ENCODE measurements at places on chromosomes 2 and 18.

GRCh38 chr18:13500227-13500865, 226.0 kb downstream of the FAM210A start:
- DNase-seq, result peak; percentile 59

DNA sequence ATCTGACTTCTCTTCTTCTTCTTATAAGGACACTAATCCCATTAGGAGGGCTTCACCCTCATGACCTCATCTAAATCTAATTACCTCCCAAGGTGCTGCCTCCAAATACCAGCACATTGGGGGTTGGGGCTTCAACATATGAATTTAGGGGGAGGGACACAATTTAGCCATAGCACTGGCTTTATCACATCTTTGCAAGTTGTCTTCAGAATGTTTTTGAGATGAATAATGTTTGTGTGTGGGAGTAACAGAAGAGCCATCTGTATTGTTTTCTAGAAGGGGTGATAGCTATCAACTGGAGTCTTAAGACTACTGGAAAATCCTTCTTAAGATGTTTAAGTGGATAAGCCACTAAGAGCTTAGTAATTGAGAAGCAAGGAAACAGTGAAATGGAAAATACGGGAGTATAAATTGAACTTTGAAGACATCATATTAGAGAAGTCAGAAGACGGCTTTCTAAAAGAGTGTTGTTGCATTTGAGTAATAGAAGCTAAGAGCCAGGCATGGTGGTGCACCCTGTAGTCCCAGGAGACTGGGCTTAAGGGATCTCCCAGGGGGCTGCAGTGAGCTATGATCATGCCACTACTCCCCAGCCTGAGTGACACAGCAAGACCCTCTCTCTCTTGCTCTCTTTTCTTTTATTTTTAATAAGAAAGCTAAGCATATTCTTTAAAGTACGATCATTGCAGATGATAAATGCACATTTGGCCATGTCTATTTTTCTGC, 32.6 kb upstream of the B3GNT2 start:
- DNase-seq, result no peak

DNA sequence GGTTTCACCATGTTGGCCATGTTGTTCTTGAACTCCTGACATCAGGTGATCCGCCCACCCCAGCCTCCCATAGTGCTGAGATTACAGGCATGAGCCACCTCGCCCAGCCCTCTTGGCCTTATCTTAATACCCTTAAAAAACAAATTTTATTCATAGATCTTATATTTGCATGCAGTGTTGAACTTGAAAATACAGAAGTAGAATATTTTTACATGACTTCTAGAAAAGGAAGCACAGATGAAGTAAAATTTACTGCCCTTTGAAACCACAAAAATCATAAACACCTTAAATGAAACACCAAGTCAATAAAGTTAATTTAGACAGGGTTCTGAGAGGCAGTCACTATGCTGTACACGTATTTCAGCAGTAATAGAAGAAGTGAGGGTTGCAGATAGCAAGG, 145.7 kb downstream of the CERS6 start:
- no peak for DNase-seq

- no peak for DNase-seq
Measured at GRCh38 chr2:232230560-232230959, 148.0 kb upstream of the ALPP start.

DNA sequence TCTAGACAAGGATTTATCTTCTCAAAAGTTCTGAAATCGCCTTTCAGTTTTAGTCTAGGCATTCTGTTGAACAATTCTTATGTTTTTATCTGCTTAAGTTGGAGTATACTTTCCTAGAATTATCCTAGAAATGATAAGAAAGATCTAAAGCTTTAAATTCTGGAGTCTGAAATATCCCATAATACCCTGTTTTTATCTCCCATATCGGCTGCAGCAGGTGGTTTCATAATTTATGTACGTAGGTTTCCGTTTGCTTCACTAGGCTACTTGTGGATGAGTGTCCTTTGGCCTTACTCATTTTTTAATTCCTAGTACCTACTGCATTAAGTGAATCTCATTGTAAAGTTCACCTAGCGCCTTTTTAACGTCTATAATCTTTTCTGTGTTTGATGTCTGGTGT, 58.5 kb upstream of the MGAT5 start:
- DNase-seq, result no peak

DNA sequence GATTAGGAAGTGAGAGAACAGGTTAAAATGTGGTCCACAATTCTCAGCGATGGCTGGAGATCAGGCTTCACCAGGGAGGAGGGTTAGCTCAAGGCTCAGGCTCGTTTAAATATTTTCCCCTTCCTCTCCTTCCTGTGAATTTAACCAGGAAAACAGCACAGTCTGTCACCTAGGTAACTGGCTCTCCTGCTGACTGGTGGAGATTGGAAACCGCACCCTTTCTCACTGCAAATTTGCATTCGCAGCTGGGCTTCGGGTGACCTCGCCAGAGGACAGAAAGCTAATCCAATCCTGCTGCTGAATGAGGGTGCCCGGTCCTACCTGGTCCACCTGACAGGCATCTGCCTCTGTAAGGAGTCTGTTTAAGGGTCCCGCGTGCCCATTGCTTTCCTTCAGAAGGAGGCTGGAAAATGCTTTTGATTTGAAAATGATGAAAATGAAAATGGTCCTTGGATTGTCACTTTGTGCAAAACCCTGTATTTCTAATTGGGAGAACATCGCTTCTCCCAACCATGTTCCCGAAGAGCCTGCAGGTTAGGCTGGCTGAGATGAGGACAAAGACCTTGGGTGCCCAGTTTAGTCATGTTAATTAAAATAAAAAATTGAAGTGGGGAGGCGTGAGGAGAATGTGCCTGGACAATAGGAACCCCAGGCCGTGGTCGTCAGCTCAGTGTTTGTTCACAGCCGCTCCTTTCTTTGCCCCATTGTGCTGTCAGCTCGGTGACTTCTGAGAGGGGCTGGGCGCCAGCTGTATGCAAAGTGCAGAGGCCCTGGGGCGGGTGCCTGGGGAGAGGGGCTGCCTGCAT, 43.4 kb upstream of the MTCL1 start:
- DNase-seq, result no peak

GRCh38 chr2:100268986-100269385, 53.3 kb downstream of the LONRF2 start:
- DNase-seq, result no peak

- DNase-seq, result no peak
Measured at GRCh38 chr2:84989422-84989821, 18.5 kb downstream of the KCMF1 start.

DNA sequence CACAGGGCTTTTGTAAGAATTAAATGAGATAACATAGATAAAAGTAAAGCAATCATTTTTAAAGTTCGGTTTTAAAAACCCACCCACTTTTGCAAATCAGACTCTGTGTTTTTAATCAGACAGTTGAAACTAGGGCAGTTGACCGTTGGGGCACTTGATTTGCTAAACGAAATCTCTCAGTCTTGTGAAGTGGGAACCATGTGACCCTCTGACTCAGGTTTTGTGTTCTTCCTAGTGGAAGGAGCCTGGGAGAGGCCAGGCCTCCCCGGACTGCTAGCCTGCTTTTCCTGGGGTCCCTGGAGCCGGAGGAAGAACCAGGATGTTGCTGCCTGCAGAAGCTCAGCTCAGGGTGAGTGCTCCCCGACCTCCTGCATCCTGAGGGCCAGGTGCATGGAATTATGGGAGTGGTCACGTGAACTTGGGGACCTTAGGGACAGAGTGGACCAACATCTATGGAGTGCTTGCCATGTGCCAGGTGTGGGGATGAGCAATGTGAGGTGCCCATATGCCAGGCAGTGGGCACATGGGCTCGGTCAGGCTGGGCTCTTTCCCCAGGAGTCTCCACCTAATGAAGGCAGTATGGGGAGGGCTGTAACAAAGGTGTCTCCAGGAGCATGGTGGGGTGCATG, 3.9 kb downstream of the C2orf72 start:
- no peak for DNase-seq

Measured in left ventricle myocardium inferior (tissue), 1 donor.